Choroid plexus epithelial cell (primary cell): ENCODE measurements at places on chromosomes 7 and 10.

DNA sequence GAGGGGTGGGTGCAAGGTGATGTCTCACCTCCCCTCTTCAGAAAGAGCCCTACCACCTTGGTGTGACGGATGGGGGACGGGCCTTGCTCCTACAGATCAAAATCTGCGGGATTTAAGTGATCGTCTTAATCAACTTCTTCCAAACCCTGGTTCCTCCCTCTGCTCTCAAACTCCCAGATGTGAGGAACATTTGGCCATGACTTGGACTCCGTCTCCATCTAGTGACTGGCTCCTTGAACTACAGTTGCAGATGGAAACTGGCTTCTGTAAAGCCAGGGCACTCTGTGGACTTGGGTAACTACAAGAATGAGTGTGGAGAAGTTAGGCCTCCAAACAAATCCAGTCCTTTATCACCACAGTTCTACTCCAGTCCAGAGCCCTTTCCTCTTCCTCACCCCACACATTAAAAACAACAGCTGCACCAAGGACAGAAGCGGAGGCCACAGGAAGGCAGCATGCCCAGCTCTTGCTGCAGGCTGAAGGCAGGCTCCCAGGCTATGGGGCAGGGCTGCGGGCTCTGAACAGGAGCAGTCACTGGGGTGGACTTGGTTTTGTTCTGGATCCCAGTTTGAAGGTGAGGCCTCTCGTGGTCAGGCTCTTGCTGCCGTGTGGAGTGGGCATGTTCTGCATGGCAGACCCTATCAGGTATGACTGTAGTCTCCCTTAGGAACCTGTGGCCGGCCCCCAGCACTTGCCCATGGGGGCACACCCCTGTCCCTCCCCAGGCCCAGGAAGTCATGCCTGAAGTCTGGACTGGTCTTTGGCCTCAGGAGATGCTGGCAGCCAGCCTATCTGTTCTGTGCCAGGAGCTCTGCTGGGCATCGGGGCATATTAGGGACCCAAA is 79.4 kb downstream of the VWC2 start:
- peak; percentile 61 for DNase-seq

DNA sequence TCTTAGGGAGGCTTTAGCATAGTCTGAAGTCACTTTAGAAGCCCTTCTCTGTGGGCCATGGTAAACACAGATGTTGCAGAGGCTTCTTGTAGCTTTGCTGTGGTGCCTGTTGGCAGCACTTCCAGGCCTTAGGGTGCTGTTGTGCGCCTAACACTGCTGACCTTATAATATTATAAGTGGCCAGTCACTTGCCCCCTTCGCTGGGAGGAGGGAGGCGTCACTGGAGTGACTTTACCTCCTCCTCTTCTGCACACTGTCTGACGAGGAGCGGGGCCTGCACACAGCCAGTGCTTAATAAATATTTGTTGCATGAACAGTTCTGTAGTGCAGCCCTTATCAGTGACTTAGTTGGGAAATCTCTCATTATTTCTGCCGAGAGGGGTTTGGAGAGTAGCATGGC is 63.3 kb downstream of the WDR37 start:
- no peak for DNase-seq

DNA sequence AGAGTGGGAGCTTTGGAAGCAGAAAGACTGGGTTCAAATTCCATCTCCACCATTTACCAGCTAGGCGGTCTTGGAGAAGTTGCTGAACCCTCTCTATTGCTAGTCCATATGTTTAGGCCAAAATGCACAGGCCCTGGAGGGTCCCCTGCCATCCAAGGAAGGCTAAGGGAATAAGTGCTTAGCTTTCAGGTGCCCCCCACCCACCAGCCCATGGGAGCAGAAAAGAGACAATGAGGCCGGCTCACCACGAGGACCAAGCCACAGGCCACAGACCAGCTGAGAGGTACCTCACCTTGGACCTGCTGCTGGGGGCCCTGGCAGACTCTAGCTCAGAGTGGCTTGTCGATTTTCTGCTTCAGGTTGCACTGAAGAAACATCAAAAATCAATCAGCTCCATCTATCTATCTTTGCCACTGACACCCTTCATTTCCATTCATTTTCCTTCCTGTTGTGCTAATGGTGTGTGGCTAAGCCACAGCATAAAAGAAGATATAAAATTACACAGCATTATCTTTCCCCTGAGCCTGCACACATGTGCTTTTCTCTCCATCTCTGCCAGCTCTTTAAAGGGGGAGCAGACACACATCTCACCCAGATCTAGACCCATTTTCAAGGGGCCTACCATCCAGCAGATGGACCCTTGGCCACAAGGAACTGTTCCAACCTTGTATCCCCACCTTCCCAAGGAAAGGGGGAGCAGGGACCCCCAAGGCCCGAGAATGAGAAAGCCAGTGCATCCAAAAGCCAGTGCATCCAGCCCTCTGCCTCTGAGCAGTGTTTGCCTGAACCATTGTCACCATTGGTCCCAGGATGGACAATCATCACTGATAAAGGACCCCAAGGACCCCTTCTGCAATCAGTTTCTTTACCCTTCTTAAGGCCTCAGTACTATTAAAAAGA is 65.4 kb downstream of the GRID1 start:
- no peak for DNase-seq

- no peak for DNase-seq
Measured at GRCh38 chr10:76309070-76309469, 877.6 kb downstream of the LRMDA start.

DNA sequence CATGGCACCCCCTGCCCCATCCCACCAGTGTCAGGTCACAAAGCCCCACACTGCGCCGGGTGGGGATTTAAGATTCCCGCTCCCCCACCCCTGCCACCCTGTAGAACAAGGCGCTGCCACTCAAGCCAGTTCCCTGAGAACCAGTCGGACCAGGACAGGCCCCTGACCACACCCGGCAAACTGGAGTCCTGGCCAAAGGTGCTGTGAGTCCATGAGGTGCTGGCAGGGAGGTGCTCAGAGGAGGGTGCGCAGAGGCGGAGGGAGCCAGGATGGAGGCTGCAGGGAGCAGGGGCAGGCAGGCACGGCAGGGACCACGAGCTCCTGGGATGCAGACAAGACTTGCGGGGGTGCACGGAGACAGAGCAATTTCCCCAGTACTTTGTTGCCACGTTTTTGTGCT is 19.7 kb upstream of the GDI2 start:
- DNase-seq = no peak

DNA sequence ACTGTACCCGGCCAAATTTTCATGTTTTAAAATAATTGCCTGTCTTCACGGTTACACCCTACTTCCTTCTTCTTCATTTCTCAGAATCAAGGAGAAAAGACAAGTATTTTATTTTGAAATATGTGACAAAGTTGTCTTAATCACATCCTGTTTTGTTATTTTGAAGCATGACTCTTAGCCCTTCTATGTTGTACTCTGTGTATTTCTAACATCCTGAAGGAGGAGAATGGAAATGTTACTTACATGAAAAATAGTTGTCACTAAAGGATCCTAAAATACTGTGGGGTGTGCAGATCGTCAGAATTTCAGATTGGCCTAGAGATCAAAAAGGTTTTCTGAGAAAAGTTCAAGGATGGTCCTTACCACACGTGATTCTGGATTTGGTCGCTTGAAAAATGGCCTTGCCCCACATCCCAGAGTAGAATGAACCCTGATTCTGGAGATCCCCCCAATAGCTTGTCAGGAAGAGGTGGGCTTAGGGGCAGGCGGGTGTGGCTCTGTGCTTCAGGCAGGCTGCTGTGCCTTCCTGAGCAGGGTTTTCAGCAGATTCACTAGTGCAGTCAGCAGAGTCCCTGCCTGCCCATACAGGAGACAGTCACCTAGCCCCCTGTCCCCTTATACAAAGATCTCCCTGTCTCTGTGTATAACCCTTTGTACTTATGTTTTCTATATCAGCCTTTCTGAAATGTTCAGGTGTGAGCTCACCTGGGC is 8.6 kb downstream of the UPP1 start:
- DNase-seq = no peak

GRCh38 chr10:35412900-35413491 is 76.7 kb downstream of the CCNY start:
- DNase-seq = peak; percentile 50

GRCh38 chr7:24255139-24255538 is 28.9 kb upstream of the NPY start:
- DNase-seq = no peak

GRCh38 chr7:92333866-92334265 is 88.1 kb downstream of the ANKIB1 start:
- no peak for DNase-seq

DNA sequence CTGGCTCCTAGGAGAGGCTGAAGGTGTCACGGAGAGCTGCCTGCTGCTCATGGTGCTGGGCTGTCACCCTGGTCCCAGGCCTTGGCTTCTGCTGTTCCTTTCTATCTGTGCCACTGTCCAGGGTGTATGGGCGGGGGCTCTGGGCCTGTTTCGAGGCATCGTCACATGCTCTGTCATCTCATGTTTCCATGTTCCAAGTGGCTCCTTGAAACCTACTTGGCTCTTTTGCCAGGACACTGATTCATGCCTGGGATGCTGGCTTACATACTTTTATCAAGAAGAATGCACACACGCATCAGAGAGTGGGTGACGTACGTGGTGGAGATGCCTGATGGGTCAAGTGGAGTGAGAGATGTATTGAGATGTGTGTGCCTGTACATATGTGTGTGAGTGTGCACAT is 50.9 kb downstream of the ADCY1 start:
- DNase-seq = no peak

GRCh38 chr10:69400936-69401335 is 15.8 kb downstream of the TACR2 start:
- DNase-seq = no peak

DNA sequence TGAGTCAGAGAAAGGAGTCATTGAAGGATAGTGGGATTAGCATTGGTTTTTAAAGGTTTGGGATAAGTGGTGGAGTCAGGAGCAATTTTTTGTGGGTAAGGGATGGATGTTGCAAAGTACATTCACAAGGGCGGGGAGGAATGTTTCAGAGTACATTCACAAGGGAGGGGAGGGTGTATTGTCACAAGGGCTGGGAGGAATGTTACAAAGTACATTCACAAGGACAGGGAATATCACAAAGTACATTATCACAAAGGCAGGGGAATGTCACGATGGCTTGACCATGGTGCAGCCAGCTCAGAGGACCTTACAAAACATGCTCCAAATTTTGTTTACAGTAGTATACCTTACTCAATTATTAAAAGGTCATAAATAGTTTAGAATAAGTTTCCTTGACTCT is 30.3 kb downstream of the C1GALT1 start:
- peak; percentile 45 for DNase-seq

DNA sequence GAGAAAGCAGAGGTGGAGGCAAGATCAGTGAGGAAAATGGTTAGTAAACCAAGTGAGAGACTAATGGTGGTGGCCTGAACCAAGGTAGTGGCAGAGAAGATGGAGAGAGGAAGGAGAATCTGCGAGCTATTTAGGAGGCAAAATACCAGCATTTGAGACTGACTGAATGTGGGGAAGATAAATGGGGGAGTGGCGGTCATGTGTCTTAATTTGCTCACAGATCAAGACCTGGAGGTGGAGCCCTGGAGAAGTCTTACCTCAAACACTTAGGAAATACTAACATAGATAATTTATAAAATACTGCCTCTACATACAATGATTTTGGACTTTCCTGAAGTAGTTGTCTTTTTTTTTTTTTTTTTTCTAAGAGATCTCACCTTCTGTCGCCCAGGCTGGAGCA is 34.7 kb downstream of the ICA1 start:
- DNase-seq = no peak

- peak; percentile 35 for DNase-seq
Measured at GRCh38 chr7:40542982-40543741, 408.4 kb downstream of the SUGCT start.

DNA sequence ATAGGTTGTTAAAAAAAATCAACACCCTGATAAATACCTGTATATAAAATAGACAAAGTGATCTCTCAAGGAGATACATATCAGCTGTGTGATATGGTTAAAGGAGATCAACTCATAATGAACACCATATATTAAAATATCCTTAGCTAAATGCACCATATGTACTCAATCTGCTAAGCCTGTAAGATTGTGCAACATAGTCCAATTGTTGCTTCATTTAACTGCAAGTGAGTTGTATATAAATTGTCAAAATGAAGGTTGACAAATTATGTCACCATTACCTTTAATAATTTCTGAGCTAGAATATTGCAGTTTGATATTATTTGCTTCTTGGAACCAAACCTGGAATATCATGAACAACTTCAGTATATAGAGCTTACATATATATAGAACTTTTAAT is 283.7 kb downstream of the MALRD1 start:
- DNase-seq = peak; percentile 36
